Fibroblast of the conjunctiva (primary cell): ENCODE measurements at places on chromosomes 6 and 20.

GRCh38 chr6:36576578-36576977 is 17.6 kb upstream of the SRSF3 start:
- no peak for DNase-seq

DNA sequence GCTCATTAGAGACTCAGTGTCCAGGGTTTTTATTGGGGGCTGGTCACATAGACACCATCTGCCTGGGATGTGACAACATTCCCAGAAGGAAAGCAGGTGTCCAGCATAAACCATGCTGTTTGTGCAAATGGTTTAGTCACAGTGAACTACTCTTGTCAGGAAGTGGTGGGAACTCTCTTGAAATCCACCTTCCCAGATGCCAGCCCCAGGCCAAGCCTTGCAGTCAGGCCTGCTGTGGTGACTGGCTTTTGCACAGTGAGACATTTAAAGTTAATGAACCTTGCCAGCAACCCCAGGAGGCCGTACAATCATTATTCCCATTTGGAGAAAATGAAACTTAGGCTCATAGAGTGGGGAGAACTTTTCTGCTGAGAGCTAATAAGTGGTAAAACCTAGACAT is 242.5 kb upstream of the KCNG1 start:
- no peak for DNase-seq

DNA sequence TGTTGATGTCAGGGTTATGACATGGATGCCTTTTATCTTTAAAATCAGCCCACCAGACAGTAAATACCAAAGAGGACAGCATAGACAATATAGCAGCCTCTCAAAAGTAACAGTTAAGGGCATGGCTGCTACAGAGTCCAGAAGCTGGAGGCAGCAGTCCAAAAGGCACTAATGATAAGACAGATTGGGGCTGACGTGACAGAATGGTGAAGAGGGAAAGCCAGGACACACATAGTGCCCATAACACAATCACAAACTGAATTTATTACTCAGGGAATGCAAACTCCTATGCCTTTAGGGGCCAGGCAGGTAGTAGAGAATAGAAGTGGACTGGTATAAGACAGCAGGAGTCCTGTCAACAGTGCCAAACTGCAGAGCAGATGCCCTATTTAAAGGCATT is 40.7 kb downstream of the TP53INP2 start:
- no peak for DNase-seq

DNA sequence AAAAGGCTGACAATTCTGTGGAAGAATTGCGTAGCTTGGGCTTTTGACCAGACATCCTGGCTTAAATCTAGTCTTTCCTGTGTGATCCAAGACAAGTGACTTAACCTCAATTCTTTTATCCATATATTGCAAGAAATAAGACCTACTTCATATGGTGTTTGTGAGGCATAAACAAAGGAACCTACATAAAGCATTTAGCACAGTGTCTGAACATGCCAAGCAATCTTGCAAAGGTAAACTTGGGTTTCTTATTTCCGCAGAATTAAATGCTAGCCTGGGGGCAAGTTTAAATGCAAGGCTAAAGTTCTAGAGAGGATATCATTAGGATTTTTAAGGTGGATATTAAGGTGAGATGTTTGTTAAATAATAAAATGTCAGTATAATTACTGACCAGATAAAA is 47.9 kb downstream of the HDDC2 start:
- DNase-seq, result no peak

GRCh38 chr6:143394389-143394788 is 56.1 kb downstream of the ADAT2 start:
- no peak for DNase-seq

GRCh38 chr20:50528804-50529351 is 18.7 kb downstream of the PTPN1 start:
- no peak for DNase-seq

GRCh38 chr6:119328254-119328653 is 21.3 kb downstream of the MAN1A1 start:
- no peak for DNase-seq

GRCh38 chr6:47743744-47744143 is 38.1 kb upstream of the OPN5 start:
- peak; percentile 33 for DNase-seq

- DNase-seq, result no peak
These were observed 42.1 kb downstream of the IYD start for GRCh38 chr6:150410906-150411305.

GRCh38 chr6:372336-372911 is 19.1 kb upstream of the IRF4 start:
- no peak for DNase-seq

DNA sequence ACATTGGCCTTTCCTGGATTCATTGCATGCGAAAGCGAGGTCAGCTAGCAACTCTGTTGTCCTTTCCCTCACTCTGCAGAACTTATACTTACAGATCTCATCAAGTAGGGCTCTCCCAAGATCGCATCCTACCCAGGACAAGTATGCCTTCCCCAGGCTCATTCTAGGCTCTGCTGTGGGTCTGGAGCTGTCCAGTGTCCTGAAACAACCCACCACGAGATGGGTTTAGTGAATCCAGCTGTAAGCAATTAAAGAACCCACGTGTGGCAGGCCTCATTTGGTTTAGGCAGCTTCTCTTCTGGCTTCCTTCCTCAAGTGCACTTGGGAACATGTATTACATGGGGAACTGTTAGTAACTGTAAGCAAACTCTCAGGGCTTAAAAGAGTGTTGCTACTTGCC is 406.5 kb upstream of the CHD6 start:
- DNase-seq, result no peak

GRCh38 chr6:170137911-170138910 is 152.7 kb downstream of the DLL1 start:
- no peak for DNase-seq

DNA sequence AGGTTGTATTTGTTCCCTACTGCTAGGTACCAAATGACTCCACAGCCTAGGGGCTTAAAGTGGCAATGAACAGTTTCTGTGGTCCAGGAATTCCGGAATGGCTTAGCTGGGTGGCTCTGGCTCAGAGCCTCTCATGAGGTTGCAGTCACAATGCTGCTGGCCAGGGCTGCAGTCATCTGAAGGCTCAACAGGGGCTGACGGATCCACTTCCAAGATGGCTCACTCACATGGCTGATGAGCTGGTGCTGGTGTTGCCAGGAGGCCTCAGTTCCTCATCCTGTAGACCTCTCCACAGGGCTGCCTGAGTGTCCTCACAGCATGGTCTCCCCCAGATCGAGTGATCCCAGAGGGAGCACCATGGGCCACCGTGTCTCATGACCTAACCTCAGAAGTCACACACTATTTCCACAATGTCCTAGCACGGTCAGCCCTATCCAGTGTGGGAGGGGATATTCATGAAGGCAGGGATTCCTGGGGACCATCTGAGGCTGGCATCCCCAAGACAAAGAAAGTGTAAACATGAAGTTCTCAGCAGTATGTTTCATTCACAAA is 19.0 kb upstream of the BPI start:
- DNase-seq, result no peak

GRCh38 chr20:24700166-24700860 is 230.9 kb downstream of the SYNDIG1 start:
- no peak for DNase-seq

DNA sequence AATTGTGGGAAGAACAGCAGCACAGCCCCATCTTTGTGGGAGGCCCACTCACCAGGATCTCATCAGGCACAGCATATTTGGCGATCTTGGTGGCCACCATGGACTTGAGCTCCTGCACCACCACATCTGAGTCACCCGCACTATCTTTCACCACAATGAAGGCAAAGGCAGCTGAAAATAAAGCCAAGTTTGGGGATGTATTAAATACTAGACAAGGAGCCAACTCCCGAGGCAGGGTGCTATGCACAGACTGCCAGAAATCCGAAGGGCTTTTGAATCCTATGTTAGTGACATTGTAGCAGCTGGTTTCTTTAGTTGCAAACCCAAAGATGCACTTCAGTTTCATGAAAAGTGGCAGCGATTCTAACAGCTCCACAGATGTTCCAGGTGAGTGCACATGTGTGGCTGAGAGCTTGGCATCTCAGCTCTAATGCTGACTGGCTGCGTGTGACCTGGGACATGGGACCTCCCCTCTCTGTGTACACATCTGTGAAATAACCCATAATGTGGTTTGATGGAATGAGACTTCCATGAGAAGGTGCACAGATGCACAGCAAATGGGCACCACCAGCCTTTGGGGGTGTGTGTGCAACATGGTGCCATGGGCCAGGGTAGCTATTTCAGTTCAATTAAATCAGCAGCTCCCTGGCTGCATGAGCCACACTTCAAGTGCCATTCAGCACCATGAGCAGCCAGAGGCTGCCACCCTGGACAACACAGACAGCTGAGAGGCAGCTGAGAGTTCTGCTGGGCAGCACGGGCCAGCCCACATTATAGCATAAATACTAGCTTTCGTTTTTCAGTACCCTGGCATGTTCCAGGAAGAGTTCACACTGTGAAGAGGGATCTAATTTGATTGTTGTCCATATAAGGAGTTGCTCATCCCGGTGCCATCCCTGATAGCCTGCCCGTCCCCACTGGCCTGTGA is 16.9 kb upstream of the APMAP start:
- no peak for DNase-seq

DNA sequence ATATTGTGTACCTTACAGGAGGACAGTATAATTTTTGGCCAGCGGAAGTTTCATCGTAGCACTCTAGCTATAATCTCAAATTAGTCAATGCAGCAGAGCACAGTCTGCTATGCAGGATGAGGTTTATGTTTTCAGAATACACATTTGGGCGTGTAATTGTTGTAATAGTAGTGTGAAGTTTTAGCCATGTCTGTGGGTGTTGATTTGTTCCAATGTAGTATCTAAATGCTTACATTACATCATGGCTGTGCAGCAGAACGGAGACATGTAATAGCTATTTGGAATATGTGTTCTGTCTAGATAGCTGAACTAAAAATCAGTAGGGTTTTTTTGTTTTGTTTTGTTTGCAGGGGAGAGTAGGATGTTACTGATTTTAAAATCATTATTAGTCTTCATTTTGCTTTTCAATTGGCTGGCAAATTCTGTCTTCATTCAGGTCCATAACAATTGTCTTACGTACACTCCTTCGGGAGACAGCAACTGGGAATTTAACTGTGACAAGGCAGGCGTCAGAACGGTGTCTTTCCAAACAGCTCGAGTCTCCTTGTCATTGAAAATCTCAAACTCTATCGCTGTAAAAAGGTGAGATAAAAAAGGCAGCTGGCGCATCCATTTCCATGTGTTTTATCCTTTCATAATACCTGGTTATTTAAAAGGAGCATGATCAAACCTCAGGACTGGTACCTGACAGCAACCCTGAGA is 65.1 kb upstream of the CDH4 start:
- DNase-seq, result peak; percentile 10

DNA sequence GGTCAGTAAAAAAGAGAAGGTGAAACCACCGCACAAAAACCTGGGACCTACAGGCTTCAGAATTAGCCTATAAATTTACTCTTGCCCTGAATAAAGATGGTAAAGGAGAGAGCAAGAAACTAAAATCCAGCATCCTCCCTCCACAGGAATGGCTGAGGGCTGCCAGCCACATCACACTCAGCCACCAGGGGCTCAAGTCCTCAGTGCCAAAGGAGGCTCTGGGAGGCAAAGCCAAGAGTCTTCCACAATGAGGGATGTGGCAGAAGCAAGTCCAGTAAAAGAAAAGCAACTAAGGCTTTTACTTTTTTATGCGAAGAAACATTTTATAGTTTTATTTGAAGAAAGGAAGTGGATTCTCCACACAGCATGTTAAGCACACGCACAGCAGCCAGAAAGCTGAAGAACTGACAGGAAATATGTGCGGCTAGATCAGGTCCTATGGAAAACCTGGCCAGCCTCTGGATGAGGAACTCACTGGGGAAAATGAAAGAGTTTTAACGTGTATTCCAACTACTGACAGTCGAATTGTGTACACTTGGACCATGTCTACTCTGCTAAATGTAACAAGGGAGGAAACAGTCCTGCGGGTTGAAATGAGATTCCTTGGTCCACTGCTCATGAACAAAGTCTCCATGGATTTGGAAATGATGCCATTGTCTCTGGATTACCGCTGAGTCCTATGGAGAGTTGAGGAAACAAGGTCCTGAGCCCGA is 219.4 kb upstream of the SSTR4 start:
- DNase-seq, result no peak

GRCh38 chr20:37288091-37288490 is 1.4 kb upstream of the MANBAL start:
- no peak for DNase-seq

GRCh38 chr6:163263196-163263595 is 151.3 kb upstream of the QKI start:
- DNase-seq, result no peak

DNA sequence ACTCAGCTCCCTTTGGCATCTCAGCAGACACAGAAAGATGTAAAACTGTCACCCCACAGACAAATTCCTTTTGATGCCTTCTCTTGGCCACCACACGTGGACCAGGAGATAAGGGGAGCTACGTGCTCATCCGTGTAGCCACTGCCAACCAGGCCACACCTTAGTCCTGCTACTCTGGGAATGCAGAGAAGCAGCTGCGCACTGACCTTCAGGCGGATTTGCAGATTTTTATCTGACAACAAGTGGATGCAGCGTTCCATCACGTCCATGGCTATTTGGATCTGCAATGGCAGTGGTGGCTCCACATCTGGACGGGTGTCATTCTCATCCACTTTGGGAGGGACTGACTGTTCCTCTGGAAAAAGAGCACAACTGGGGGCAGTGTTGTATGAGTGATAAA is 30.8 kb downstream of the TTI1 start:
- DNase-seq, result no peak

DNA sequence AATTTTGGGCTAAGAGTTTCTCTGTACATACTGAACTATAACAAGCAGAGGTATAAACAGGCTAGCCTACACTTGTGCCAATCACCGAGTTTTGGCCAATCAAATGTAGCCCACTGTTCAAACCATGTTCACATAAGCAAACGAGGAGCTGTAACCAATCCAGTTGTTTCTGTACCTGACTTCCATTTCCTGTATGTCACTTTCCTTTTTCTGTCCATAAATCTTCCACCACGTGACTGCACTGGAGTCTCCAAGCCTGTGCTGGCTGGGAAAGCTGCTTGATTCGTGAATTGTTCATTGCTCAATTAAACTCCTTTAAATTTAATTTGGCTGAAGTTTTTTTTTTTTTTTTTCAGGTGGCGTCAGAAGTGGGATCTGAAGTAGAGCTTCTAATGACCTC is 332.9 kb downstream of the RNF144B start:
- no peak for DNase-seq

- DNase-seq, result peak; percentile 71
These were observed 28.9 kb downstream of the STX7 start for GRCh38 chr6:132483779-132484679.

GRCh38 chr6:408599-409102 is 17.1 kb downstream of the IRF4 start:
- no peak for DNase-seq

DNA sequence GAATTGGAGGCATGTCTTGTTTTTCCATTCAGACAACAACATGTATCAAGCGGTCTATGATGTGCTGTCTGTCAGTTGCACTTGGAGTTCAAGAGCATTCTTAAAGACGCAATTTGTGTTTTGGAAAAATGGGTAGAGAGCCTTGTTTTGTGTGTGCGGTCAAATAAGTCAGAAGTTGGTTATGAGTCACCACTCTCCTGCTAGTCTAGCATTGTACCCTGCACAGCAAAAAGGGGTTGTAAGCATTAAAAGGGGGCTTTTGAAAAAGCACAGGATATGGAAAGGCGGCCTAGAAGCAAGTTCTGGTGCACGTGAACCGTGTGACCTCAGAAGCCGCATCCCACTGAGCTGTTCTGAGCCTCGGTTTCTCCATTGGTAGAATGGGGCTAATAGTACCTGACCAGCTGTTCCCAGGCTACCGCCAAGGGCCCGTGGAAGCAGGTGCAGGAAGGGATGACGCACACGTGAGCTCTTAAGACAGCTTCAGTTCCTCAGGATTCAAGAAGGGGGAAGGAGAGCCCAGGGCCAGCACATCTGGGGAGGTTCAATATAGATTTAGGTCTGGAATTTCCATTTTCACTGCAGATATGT is 61.6 kb upstream of the SNX9 start:
- peak; percentile 57 for DNase-seq

- DNase-seq, result no peak
These were observed 10.1 kb upstream of the SRC start for GRCh38 chr20:37335642-37336368.
